Activated CD4-positive, alpha-beta T cell treated with anti-CD3 and anti-CD28 coated beads, Interleukin-2, Interleukin-4, amounts not matched to agents 100 ng/mL and 50 ng/mL, durations not matched to agents 16 hours and 8 hours (primary cell): ENCODE measurements at places on chromosomes 3 and 15.

DNA sequence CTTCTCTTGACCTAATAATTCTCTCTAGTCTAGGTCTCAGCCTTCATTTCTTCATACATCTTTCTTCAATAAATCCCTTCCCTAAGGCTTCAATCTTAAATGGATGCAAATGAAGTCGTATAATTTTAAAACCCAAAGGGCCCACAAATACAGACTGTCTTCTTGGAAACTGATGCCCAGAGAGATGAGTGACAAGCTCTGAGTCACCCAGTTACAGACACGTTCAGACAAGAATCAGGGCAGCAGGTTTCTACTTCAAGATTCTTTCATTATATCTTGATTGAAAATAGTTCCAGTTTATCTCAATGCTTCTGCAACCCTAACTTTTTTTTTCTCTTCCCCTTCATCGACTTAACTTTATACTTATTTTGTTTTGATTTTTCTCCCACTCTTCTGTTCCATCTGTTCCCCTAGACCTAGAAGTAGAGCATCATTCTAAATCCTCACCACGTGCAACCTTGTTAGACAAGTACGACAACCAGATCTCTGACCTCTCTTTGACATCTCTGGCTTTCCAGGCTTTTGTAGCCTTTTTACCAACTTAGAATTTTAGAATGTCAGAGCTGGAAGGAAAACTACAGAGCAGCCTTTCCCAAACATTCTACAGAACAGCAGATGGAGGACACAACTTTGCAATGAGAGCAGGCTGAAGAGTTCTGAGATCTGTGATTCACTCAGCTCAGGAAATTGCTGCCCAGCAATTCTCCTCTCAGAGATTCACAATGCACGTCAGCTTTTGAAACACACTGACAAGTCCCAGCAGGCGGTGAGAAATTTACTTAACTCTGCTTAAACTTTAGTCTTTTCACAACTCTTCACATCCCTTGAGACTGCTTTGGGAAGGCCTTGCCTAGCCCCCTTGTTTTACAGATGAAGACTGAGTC is 25.3 kb downstream of the NCEH1 start:
- DNase-seq = peak; percentile 31

DNA sequence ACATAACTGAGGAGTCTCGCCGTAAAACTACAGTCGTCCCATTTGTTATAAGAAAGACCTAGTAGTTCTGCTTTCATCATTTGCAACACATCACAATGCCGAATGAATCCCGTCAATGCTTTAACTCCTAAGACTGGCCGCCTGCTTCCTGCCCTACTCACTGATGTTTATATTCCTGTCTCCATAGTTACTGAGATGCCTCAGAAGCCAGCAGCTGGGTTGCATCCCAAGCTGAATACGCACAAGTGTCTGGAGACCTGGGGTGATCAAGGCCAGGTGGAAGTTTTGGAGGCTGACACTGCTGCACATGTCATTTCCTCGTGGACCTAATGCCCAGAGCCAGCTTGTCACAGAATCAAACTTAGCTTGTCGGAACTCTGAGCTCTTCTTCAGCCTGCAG is 95.2 kb upstream of the UBE2E1 start:
- no peak for DNase-seq

GRCh38 chr3:49661281-49661680 is 12.9 kb upstream of the APEH start:
- no peak for DNase-seq

GRCh38 chr15:26095710-26096330 is 232.7 kb upstream of the ATP10A start:
- DNase-seq = no peak
